H9 (cell line): ENCODE measurements at places on chromosomes 4 and X. TPM values are rescaled to one million over a fixed set of nuclear protein-coding genes. Genes with fewer than 3 reads are reported as not detected.

DNA sequence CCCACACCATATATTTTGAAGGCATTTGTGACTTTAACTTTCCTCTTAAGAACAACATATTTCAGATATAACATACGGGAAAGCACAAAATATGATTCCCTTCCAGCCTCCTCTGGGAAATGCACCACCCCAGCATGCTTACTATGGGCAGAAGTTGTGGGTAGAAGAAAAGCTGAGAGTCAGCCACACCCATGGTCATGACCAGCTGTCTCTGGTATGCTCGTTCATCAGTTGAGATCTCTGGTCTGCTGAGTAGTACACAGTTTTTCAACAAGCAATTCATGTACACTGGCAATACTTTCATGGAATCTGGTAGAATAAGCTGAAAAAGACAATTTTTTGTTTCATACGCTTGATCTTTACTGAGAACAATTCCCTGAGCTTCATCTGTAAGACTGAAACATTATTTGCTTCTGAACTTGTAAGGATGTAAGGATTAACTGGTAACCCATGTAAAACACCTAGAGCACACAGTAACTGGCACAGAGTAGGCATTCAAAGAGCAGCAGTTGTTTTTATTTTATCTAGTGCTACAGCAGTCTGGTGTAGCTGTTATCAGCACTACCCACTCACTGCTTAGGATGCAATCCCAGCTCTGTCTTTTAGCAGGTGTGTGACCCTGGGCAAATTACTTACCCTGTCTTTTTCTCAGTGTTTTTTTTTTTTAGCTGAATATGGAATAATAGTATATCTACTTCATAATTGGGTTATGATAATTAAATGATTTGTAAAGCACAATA is 47.6 kb downstream of the METTL14 start:
- no peak for DNase-seq

- no peak for DNase-seq
These were observed 1673.4 kb upstream of the PCDH7 start for GRCh38 chr4:29046781-29047180.

DNA sequence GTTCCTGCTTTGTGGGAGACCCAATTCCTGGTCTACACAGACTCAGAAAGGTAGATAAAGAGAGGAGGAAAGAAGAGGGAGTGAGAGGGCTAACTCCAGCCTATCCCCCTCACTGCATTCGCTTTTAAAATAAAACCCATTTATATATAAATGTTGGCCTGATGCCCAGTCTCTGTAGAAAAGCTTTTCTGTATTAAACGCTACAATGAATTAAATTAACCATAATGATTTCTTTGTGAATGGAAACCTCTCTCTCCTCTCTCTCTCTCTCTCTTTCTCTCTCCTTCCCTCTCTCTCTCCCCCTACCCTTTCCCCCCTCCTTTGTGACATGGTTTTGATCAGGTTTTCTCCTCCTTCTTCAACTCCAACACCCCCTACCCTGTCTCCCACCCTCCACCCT is 34.8 kb downstream of the PJA1 start:
- DNase-seq, result no peak

The SEPSECS gene
- 4.2 and 5.4 TPM in 2 replicates for total RNA-seq
